Activated CD4-positive, alpha-beta T cell treated with anti-CD3 and anti-CD28 coated beads, Interleukin-2, amount 10 ng/mL, durations not matched to agents 24 days and 14 days (primary cell): ENCODE measurements at places on chromosomes 7 and 10. TPM values are rescaled to one million over a fixed set of nuclear protein-coding genes. Genes with fewer than 3 reads are reported as not detected.

Gene GLUD1
- 112 and 114 TPM in 2 replicates for total RNA-seq

Gene NUTM2D
- 1.4 and 2.1 TPM in 2 replicates for total RNA-seq

Gene ICA1
- total RNA-seq = 0.62 and 0.72 TPM in 2 replicates

Gene KLF14
- not detected in 2 replicates for total RNA-seq
